ENCODE measurements at places on chromosomes 7 and 10. TPM values are rescaled to one million over a fixed set of nuclear protein-coding genes. Genes with fewer than 3 reads are reported as not detected.

DNA sequence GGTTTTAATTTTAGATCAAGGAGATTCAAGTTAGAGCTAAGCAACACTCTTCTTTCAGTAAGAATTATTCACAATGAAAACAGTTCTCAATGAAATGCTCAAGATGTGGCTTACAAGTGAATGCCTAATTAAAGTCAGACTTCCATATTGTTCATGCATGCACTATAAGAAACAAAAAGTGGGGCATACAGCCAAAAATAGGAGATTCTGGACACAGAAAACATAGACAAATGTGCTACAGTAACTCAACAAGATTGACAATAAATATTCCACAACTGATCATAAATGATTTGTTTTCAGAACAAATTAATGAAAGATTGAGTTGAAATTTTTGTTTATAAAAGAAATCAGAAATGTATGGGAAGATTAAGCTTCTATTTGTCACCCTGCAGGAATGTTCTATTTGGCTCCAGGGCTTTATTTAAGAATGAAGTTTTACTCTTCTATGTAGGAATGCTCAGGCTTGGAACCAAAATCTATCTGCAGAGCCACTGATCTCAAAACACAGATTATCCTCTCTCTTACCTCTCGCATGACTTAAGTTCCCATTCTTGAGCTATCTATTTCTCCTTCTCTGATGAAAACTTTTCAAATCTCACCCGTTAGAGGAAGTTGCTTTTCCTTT, 89.0 kb upstream of the PIP4K2A start:
- no peaks in the 10 kb centered on the region for H3K27me3 ChIP-seq
- no peaks in the 10 kb centered on the region for H3K4me1 ChIP-seq
- no peaks in the 10 kb centered on the region for H3K36me3 ChIP-seq
- no peak for DNase-seq

DNA sequence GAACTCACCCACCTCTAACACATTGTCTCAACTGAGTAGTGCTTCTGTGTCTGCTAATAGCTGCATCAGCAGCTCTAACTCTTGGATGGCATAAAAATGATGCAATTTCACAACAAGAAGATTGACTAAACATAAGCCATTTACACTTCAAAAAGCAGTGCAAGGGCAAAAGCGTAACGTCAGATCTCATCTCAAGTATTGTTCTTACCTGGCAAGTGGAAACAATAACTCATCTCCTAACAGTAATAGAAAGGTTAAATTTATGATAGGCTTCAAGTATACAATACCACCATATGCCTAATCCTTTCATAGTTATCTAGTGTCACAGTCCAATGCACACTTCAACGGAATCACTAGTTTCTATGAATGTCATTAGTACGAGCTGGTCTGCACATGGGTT, 14.8 kb downstream of the TPK1 start:
- no peaks in the 10 kb centered on the region for H3K4me1 ChIP-seq
- no peak overlapping the region for H3K27ac ChIP-seq
- H3K4me3 ChIP-seq: no peak overlapping the region
- no peak for DNase-seq

Gene PRRT4
- 1.7 TPM for total RNA-seq

Gene CYP26C1
- total RNA-seq: 0.15 TPM

Gene CELF2
- total RNA-seq: 49.4 TPM

Gene CLDN3
- total RNA-seq: 0.88 TPM

- H3K4me1 ChIP-seq: no peaks in the 10 kb centered on the region
- H3K36me3 ChIP-seq: no peaks in the 10 kb centered on the region
- peak overlapping the region; percentile 95 for H3K27ac ChIP-seq
- DNase-seq: no peak
These were observed 1.3 kb downstream of the PCBD1 start for GRCh38 chr10:70886921-70887665.

Gene TFPI2
- not detected for total RNA-seq

GRCh38 chr10:86665868-86666267, 2.4 kb upstream of the LDB3 start:
- H3K36me3 ChIP-seq: no peaks in the 10 kb centered on the region
- H3K4me1 ChIP-seq: no peaks in the 10 kb centered on the region
- H3K27me3 ChIP-seq: no peaks in the 10 kb centered on the region
- H3K4me3 ChIP-seq: no peak overlapping the region
- DNase-seq: no peak

Gene TNS3
- 110 TPM for total RNA-seq

- no peak for DNase-seq
- H3K36me3 ChIP-seq: no peaks in the 10 kb centered on the region
- H3K4me1 ChIP-seq: no peaks in the 10 kb centered on the region
- H3K27ac ChIP-seq: no peak overlapping the region
- H3K4me3 ChIP-seq: no peak overlapping the region
These were observed 1.5 kb upstream of the SFXN4 start for GRCh38 chr10:119167041-119167440.

Gene TWNK
- total RNA-seq: 0.51 TPM

DNA sequence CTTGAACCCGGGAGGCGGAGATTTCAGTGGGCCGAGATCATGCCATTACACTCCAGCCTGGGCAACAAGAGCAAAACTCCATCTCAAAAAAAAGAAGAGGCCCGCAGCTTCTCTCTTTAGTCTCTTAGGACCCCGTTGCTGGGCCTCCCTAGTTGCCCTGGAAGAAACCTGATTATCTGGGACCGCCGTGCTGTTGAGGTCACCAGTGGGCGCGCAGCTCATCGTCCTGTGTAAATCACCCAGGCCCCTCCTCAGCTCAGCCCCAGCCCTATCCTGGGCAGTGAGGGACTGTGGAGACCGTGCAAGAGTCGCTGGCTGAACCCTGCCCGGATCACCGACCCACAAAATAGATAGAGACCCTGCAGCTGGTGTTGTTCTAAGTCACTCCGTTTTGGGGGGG, 85.0 kb downstream of the UNCX start:
- no peaks in the 10 kb centered on the region for H3K4me1 ChIP-seq
- no peak overlapping the region for H3K27ac ChIP-seq
- H3K4me3 ChIP-seq: no peak overlapping the region
- no peaks in the 10 kb centered on the region for H3K36me3 ChIP-seq
- DNase-seq: no peak
- H3K27me3 ChIP-seq: no peaks in the 10 kb centered on the region

- H3K27me3 ChIP-seq: no peaks in the 10 kb centered on the region
- H3K27ac ChIP-seq: no peak overlapping the region
- DNase-seq: no peak
- H3K4me3 ChIP-seq: no peak overlapping the region
These were observed 2.4 kb upstream of the CNOT4 start for GRCh38 chr7:135512135-135512887.

Gene TWIST1
- 8.5 TPM for total RNA-seq

All from uterus (tissue), 4 donors.